ENCODE measurements at places on chromosomes 7 and 10.
A peak's percentile ranks its signal among the peaks of the same experiment; 100 is the strongest.

DNA sequence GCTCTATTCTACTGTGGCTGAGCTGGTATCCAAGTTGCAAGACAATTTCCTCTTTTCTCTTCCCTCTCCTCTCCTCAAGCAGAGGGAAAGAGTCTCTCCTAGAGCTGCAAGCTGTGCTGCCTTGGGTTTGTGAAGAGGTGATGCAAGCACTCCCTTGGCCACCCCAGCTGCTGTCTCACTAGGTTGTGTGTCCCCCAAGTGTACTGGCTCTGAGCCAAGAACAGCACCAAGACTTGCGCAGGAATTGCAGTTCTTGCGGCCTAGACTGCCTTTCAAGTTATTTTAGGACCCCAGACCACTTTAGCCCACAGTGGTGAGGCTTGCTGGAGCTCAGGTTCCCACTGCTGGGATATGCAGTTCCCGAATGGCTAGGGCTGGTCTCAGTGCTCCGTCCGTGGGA is 411.6 kb downstream of the DPP6 start:
- no peak for DNase-seq

GRCh38 chr7:81248420-81248819 is 329.6 kb upstream of the SEMA3C start:
- DNase-seq = no peak

DNA sequence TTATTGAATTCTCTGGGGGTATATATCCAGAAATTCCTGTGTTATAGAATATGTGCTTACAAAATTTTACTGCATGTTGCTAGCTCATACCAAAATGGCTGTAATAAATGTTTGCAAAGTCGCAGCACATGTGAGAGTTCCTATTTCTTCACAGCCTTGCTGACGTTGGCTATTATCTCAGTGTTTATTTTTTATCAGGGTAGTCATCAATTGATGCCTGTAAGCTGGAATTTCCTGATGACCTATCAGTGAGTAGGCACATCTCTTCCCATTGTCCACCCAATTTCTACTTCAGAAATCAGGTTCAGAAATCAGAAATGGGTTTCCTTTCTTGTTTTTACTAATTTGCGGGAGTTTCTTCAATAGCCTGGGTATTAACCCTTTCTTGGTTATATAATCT is 268.1 kb upstream of the FZD8 start:
- no peak for DNase-seq

GRCh38 chr10:44325596-44326307 is 59.1 kb downstream of the CXCL12 start:
- no peak for DNase-seq

DNA sequence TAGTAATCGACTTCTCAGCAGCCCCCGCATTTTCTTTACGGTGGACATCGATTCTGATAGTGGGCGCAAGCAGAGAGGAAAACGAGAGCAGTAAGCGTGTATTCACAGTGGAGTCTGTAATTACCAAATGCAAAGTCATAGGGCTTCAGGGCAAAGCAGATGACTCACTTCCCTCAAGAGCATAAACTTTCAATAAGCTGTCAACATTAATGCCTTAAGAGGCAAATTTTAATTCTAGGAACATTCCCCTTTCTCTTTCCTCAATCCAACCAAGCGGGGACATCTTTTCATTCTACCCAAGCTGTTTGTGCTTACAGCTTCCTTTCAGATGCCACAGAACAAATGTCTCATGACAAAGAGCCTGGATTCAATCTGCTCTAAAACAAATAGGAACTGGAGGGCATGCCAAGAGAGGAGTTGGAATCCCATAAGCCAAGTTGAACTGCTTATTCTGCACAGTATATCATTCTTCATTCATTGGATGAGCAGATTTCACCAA is 48.6 kb downstream of the MALSU1 start:
- DNase-seq = peak; percentile 18

DNA sequence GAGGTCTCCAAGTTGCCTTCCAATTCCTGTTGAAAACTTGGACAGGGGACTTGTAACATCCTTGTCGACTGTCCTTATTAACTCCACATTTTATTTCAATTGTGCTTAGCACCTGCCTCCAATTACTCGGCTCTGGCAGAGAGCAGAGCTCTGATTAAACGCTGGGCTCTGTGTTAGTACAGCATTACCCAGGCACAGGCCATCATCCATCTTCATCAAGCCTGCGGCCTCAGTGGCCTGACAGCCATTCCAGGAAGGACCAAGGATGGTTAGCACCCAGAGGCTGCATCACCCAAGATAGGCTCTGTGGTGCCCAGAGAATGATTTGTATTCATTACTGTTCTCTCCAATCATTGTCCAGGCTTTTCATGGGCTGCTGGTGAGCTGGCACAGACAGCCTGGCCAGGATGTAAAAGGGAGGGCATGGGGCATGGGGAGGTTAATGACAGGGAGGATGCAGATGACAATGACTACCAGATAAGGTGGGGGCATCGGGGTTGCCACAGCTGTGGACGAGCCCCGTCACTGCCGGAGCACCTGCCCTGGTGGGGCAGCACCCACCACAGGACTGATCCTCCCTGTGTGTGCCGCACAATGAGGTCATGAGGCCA is 123.3 kb downstream of the PTPN20 start:
- peak; percentile 49 for DNase-seq

GRCh38 chr7:103636153-103636552 is 190.1 kb upstream of the SLC26A5 start:
- no peak for DNase-seq

DNA sequence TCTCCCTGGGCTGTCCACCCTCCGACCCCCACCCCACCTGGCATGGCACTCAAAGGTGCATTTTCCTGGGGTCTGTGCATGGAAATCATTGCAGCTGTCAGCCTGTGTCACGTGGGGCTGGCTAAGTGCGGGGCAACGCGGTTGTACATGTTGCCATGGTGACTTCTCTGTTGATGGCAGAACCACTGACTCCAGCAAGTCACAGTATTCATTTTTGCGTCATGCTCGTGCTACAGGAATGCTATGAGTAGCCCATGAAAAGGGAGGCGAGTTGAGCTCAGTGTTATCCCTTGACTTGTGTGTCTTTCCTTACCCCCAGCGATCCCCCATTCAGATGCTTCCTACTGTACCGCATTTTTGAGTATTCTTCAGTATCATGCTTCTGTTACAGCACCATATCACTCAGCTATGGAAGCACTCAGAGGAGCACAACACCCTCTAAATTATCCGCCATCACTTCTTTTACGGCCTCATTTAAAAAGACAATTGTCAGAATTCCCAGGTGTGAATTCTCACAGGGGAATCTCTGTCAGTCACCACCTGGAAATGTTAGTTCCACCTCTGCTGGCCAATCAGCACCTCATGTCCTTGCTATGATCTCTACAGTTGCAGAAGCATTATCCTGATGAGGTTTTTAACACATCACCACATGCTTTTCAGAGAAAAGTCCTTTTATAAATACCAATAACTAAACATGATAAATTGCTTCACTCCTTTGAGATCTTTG is 194.4 kb upstream of the C7orf33 start:
- no peak for DNase-seq

DNA sequence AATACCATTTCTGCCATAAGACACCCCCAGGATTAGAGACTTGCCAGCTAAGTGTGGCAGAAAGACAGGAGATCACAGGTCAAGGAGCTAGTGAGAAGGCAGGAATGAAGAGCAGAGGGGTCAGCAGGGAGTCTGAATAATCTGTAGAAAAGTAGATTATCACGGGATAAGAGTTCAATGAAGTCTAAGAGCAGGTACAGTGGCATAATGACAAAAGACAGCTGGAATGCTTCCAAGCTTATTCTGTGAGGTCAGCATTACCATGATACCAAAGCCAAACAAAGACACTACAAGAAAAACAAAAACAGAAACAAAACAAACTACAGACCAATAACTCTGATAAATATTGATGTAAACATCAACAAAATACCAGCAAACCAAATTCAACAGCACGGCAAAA is 20.8 kb downstream of the PILRA start:
- DNase-seq = no peak

- DNase-seq = no peak
Observed at GRCh38 chr10:11798845-11799735, 24.1 kb upstream of the PROSER2 start.

- DNase-seq = no peak
Observed at GRCh38 chr7:31518766-31519165, 4.9 kb downstream of the ITPRID1 start.

DNA sequence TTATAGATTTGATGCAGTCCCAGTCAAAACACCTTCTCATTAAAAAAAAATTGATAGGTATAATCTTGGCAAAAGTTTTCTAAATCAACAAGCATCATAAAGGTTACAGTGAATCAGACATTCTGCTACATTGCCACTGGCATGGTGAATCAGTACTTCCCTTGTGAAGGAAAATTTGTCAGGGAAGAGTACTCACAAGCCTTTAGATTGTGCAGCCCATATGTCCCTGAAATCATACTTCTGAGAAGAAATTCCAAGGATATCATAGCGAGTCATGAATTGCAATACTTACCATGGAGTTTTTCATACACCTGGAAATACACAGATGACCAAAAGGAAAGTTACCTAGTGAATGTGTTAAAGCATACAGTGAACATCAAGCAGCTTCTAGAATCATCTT is 17.2 kb downstream of the VSTM2A start:
- no peak for DNase-seq

DNA sequence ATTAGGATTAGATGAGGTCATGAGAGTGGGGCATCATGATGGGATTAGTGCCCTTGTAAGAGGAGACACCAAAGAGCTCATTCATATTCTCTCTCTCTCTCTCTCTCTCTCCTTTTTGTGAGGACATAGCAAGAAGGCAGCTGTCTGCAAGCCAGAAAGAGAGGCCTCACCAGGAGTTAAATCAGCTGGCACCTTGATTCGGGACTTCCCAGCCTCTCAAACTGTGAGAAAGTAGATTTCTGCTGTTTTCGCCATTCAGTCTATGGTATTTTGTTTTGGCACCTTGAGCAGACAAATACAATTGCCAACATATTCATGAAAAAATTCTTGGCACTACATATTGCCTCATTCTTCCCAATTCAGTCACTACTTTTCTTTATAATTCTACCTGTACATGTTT is 20.6 kb upstream of the ATAD1 start:
- DNase-seq = no peak

- no peak for DNase-seq
Observed at GRCh38 chr7:133746847-133747246, 380.3 kb upstream of the LRGUK start.

- DNase-seq = no peak
Observed at GRCh38 chr7:26332698-26333097, 41.0 kb downstream of the SNX10 start.

GRCh38 chr10:25959540-25960232 is 25.7 kb downstream of the MYO3A start:
- no peak for DNase-seq

DNA sequence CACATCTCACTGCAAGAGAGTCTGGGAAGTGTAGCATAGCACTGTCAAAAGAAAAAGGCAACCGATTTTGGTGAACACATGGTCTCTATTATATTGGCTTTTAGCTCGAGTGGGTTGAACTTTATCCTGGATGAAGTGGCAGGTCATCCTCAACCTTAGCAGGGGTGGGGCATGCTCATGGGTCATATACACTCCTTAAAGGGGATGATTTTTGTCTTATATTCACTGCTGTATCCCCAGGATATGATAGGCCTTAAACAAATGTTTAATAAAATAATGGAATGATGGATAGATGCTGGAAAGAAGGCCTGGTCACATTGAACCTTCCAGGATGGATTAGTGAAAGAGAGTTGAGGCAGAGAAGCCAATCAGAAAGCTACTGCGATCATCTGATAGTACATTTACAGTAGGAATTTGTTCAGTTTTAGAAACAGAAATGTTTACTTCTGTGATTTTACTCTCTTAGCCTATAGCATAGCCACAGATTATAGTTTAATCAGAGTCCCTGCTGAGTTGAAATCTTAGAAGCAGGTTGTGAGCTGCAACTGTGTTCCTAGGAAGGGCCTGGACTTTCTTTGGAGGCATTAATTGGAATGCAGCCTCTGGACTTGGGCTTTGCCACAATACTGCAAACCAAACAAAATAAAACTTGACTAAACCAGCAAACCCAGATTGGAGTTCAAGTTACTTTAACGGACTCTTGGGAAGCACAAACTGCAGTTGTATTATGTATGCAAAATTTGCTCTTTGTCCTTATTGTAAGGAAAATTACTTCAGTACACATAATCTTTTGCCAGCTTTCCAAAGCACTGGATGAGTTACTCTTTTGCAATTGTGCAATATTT is 138.3 kb downstream of the BMPER start:
- no peak for DNase-seq

DNA sequence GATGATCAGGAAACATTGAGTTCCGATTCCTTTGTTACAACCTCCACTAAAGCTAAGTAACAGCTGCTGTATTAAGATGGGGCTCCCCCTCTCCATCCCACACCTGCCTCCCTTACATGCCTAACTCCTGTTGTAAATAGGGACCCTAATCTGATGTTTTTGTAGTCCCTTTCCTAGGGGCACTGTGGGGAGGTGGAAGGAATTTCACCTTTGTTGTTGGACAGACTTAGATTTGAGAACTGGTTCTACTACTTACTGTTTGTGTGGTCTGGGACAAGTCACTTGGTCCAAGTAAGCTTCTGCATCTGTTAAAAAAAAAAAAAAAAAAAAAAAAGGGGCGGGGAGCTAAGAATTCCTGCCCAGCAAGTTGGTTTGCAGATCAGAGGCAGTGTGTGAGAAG is 42.6 kb downstream of the KIAA1217 start:
- DNase-seq = no peak

DNA sequence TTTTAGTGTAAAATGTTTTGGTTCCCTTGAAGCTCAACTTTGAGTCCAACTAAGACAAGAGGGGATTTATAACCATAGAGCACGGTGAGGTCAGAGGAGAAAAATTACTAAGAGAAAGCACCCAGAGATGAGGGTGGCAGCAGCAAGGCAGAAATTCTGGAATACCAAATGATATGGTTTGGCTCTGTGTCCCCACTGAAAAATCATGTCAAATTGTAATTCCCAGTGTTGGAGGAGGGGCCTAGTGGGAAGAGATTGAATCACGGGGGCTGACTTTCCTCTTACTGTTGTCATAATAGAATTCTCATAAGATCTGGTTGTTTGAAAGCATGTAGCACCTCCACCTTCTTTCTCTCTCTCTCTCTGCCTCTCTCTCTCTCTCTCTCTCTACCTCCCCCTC is 19.4 kb upstream of the AKR1C1 start:
- no peak for DNase-seq

DNA sequence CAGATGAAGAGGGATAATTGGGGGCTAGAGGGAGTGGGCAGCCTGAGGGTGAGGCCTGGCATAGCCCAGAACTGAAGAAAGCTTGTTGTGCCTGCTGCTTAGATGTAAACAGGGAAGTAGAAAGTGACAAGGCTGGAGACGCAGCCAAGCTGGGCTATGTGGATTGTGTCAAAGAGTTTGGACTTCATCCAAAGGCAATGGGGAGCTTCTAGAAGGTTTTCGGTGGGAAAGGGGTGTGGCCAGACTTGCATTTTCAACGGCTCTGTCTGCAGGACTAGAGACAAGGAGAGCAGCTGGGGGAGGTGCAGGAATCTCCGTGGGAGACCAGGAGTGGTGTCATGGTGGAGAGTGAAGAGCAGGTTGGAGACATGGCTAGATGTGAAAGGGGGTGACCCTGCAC is 48.8 kb downstream of the GOLGA7B start:
- no peak for DNase-seq

DNA sequence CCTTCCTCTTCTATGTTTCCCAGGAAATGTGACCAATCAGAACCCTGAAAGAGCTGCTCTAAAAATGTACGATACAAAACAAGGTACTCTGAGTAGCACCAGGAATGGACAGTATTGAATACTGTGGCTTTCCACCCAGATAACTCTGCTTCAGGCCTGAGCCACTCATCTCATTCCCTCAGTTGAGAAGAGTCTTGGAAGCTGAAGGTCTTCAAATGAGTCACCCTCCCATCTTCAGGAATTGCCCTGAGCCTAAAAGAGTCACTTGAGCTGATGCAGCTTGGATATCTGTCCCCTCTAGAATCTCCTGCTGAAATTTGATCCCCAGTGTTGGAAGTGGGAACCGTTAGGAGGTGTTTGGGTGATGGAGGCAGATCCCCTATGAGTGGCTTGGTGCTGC is 210.4 kb downstream of the DGKI start:
- DNase-seq = no peak

Measured in NCI-H2081 (cell line).